BJ (cell line): ENCODE measurements at places on chromosomes 1 and 21.

- no peak for DNase-seq
Observed at GRCh38 chr1:166907763-166908162, 31.7 kb upstream of the TADA1 start.

DNA sequence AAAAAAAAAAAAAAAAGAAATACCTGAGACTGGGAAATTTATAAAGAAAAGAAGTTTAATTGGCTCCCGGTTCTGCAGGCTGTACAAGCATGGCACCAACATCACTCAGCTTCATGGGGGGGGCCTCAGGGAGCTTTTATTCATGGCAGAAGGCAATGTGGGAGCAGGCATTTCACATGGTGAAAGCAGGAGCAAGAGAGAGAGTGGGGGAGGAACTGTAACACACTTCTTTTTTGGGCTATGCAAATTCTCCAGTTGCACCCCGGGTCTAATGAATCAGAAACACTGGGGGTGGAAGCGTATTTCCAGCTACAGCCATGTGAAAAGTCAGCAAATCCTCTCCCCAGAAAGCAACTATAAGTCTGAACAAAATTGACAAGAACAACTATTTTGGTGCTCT, 11.8 kb upstream of the SOD1 start:
- DNase-seq: no peak

DNA sequence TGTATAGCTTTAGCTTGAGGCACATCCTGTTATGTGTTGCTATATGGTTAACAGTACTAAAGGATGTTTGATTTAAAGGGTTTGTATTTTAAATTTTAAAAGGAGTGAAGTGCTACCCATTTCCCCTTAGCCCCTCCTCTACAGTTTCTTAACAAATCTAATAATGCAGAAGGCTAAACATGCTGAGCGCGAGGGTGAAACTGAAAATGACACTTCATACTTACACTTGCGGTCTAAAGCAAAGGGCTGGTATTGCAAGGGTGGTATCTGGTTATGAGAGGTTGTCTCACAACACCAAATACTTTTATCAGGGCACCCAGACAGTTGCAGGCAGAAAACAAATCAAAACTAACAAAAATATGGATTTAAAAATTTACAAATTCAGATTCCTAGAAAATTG, 172.3 kb downstream of the SIPA1L2 start:
- DNase-seq: no peak

- no peak for DNase-seq
Observed at GRCh38 chr21:19236209-19236608, 832.6 kb upstream of the TMPRSS15 start.

- no peak for DNase-seq
Observed at GRCh38 chr21:37811711-37812110, 104.5 kb downstream of the KCNJ6 start.
